IPS-NIHi11 (cell line): ENCODE measurements at places on chromosomes 11 and 22.

GRCh38 chr22:19179497-19180048 is 1.0 kb upstream of the SLC25A1 start:
- peak; percentile 88 for DNase-seq

DNA sequence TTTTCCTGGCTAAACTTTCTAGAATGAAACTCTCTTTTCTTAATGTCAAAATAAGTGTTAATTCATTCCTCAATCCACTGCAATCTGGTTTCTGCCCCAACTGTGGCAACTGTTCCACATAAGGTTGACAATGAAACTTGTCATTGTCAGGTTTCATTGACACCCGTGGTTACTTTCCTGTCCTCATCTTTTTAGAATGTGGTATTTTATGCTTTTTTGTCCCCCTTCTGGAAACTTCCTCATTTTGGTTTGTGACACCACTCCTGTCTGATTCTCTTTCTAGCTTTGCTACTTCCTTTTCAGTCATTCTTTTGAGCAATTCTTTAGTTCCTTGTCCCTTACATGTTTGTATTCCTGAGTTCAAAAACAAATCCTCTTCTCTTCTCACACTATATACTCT is 7.5 kb upstream of the PDE3B start:
- DNase-seq: no peak

DNA sequence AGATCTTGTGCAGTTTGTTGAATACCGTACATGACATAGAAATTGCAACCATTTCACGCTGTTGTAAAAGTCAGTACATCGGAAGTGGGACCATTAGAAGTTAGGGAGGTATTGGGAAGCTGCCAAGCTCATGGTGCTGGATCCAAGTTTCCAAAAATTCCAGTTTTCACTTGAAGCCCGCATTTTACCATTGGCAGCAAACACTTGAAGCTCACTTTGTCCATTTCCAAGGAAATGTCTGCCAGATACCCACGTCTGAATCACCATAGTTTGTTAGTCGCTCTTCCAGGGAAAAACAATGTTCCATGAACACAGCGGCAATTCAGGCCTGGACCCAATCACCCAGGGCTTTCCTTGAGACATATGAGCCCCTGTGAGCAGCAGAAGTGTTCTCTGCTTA is 22.6 kb upstream of the PARVB start:
- no peak for DNase-seq

DNA sequence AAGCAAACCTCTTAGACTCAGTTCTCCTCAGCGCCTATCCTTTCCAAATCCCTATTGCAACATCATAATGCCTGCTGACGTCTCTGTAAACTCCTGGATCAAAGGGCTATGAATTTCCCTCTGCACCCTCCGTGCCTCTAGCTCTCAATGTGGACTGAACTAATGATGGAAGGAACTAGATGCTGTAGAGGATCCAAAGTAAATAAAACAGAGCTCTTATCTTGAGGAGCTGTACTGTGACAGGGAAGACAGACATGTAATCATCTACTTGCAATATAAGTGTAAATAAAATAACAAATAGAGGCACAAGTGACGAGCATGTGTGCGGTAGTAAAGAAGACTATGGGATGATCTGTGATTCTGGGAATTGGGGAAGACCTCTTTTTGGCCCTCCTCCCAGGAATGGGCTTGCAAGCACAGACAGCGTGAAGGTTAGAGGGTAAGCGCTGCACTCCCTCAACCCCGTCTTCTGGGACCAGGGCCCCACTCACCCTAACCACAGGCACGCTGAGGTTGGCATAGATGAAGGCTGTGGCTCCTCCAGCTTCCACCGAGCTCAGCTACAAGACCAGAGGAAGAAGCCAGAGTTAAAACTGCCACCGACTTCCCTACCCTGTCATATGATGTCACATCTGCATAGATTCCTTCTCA is 42.2 kb downstream of the P4HA3 start:
- DNase-seq: no peak
